ENCODE measurements at places on chromosomes 5 and 9.

DNA sequence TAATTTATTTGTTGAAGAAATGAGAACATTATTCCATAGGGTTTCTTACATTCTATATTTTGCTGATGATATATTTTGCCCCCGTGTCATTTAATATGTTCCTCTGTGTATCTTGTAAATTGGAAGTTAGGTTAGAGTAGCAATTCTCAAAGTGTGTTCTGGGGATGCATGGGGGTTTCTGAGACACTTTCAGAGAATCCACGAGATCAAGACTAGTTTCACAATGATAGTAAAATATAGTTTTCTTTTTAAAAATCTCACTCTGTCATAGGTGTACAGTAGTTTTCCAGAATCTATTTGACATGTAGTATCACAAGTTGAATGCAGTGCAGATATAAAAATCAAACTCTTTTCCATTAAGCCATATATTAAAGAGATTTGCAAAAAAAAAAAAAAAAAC lies 488.6 kb upstream of the SGCD start:
- no peak for DNase-seq

GRCh38 chr5:76601470-76601869 lies 21.7 kb downstream of the F2RL2 start:
- peak; percentile 26 for DNase-seq

- DNase-seq = no peak
Measured at GRCh38 chr5:136123236-136123768, 9.3 kb upstream of the SMAD5 start.

- DNase-seq = no peak
Measured at GRCh38 chr9:111854799-111855198, 41.8 kb upstream of the UGCG start.

- no peak for DNase-seq
Measured at GRCh38 chr5:14528115-14528514, 53.5 kb upstream of the OTULINL start.

DNA sequence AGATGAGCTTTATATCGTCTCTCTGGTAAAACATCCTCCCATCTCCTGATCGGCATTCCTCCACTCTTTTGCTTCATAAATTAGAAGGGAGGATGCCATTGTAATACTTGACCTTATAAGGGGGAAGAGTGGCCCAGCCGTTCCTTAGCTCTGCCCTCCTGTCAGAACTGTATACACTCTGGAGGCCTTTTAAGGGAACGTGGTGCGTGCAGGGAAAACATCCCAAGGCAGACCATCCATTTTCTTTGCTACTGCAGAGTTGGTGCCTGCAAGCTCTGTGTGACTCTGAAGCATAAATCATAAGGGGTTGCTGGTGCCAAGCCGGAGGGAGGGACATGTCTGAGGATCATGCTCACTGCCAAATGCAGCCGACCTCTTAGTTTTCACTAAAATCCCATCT lies 90.4 kb downstream of the PGM5 start:
- no peak for DNase-seq

DNA sequence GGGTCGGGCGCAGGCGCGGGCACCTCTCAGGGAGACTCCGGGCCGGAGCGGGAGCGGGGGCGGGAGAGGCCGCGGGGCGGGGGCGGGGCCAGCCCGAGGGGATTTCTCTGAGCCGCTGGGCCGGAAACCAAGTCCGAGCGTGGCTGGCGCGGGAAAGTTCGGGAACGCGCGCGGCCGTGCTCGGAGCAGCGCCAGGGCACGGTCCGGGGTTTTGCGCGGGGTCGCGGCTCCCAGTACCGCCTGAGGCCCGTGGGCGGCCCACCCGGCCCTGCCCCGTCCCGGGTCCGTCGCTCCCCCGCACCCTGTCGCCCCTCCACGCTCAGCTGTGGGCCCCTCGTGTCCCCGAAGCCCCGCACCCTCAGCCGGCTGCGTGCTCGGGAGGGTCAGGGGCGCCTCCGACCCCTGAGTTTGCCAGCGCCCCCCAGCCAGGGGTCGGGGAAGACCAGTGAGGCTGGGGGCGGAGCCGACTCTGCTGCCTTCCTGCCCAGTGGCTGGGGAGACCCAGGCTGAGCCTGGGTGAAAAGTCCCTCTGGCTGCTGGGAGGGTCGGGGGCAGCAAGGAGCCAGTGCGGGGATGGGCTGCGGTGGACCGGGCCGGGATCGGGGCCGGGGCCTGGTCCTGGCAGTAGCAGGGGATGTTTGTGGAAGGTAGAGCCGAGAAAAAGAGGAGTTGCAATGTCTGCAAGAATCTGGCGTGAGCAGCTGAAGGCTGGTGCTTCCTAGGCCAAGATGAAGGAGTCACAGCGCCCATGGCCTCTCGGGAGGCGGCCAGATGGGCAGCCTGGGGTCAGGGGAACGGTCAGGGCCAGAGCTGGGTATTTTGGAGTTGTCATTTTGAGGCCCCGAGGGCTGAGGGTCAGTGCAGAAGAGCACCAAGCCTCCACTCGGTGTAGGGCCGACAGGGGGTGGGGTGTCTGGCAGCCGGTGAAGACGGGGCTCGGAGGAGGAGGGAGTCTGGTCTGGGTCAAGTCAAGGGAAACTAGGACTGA lies 588 bp downstream of the TRAF2 start:
- DNase-seq = peak; percentile 1

DNA sequence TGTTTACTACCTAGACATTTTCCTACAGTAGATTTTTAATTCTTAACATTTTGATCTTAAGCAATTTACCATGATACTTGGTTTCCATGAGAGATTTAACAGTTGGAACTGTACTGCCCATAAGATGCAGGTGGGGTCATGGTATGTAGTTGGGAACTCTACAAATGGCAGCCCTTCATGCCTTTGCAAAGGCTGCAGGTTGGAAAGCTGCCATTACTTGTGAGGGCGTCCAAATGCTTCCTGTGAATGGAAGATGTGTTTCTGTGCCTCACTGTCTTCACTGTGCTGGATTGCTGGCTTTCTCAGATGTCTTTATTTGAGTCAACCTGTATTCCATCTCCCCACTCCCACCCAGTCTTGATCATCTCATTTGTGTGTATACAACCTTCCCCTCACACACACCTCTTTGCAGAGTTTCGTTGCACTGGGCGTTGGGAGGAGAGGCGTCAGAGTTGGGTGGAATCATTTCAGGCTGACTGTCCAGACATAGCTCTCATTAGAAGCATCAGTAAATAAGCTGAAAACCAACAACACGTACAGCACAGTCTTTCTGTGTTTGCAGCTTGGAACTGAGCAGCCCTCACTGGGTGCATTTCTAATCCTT lies 14.8 kb upstream of the ABL1 start:
- no peak for DNase-seq

DNA sequence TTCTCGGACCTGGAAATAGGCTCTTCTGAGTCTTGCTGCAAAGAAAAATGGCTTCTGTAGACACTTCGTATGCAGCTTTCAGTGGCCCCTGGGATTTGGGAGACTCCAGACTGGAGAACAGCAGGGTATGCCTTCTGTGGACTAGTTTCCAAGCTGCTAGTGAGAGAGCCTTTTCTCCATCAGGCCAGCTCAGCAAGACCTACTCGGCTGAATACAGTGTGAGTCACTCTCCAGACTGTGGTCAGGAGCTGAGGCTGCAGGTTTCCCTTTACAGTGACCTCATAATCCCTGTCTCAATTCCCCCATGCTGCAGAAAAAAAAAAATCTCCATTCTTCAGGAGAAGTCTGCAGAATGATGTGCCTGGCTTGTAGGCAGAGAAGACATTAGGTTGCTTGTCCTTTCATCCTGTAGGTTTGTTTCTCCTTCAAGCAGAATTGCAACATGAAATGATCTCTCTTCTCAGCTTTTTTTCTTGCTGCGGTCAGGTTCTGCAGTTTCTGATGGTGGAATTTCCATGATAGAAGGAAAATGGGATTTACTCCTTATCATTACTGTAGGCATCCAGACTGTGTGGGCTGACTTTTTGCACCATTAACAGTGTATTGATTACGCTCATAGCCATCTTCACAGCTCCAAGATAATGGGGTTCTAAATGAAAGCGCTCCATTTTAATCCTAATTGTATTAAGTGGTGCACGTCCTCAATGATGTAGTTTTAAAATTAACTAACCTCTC lies 78.3 kb upstream of the TNFSF8 start:
- no peak for DNase-seq

- no peak for DNase-seq
Measured at GRCh38 chr5:95471942-95472341, 80.8 kb downstream of the FAM81B start.

DNA sequence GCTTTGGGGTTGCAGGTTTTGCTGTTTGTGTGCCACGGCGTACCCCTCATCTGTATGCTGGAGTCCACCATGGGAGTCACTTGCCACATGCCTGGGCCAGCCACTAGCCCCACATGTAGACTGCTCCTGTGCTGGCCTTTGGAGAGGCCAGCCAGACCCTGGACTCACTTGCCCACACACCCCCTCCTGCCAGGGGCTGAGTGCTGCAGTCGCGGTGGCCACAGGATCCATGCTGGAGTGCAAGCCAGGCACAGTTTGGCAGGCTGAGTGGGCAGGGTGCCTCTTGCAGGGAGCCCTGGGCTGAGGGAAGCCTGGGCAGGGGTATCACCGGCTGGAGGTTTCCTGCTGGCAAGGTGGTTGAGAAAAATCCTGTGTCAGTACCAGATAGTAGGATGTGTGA lies 25.6 kb upstream of the GCNT1 start:
- no peak for DNase-seq

DNA sequence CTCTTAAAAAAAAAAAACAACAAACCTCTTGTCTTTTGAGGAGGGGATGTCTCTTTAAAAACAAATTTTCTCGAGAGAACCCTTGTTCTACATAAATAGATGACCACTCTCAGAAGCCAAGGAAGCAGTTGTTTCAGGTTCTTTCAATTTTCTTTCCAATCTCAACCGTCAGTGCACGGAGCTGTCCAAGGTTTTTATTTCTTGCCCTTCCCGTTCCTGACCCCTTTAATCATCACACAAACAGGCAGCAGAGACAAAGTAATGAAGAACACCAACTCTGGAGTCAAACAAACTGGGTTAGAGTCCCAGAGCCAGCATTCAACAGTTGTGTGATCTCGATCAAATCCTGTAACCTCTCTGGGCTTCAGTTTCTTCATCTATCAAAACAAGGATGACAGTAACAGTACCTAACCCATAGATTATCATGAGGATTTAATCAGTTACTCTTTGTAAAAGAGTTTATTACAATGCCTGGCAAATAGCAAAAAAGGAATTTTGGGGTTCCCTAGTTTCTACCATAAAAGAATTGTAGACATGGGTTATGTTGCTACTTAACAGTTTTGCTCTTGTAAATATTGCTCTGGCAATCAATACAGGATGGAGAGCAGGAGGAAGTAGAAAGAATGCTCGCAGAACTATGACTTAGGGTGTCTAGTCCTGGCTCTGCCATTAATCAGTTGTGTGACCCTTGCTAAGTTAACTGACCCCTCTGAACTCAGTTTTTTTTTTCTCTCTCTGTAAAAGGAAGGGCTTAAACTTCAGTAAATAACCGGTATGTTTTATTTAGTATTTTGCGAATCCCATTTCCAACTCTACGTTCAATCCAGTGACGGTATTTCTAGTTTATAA lies 1.0 kb upstream of the NIM1K start:
- no peak for DNase-seq

GRCh38 chr5:179766021-179766725 lies 27.6 kb upstream of the LTC4S start:
- no peak for DNase-seq

- DNase-seq = no peak
Measured at GRCh38 chr5:14225173-14225834, 82.2 kb downstream of the TRIO start.

DNA sequence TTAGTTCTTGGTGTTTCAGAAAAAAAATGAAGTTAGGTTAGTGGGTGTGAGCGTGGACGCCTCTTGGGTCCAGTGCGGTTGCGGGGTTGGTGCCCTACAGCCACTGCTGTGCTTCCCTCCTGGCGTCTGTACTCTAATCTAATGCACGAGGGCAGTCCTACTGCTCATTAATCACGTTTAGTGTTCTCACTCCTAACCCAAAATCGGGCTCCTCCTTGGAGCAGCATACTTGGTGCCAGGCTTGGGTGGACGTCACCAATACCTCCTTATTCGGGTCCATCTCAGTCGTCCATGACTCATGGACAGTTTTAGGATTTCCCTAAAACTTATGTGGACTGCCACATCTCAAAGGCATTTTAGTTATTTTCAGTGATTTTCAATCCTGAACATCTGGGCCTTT lies 41.6 kb downstream of the TRIO start:
- DNase-seq = no peak

DNA sequence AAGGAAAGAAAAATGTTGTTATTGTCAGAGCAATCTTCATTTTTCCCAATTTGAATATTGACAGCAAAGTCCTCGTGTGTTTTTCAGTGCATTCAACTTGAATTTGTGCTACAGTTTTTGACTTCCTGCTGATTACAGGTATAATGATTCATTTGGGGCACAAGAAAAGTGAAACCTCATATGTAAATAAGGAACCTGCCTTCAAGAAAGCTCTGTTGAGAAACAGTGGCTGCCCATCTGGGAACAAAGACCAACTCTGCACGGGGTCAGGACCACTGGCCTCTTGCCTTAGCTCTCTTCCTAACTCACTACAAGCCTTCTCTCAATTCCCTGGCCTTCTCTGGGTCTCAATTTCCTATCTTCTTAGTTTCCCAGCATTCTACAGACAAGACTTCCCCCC lies 21.0 kb downstream of the TIMD4 start:
- DNase-seq = no peak

GRCh38 chr9:107713470-107713869 lies 223.9 kb upstream of the KLF4 start:
- no peak for DNase-seq

DNA sequence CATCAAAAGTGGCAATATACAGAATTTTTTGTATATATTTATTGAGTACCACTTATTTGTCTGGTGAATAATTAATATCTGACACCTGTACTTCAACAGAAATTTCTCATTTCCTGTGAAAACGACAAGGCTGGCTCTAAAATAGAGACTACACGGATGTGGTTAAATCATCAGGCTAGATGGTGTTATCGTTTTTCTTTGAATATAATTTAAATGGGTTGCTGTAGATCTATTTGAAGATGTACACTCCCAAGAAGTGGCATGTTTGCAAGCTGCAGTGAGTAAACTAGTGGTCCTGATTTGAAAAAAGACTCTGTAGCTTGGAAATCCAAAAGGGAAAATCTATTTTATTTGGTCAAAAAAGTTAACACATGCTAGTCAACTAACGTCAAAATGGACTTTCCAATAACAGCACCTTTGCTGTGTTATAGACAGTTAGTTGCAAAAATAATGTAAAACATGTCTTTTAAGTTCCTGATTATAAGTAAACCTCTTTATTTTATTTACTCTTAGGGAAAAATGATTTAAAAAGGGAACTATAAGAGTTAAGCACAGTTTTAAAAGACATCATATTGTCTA lies 13.8 kb downstream of the ST8SIA4 start:
- DNase-seq = no peak

GRCh38 chr5:97162045-97162444 lies 19.6 kb upstream of the LIX1 start:
- DNase-seq = peak; percentile 23

- DNase-seq = no peak
Measured at GRCh38 chr9:70607926-70608325, 193.5 kb upstream of the KLF9 start.

- DNase-seq = no peak
Measured at GRCh38 chr5:110580625-110581024, 145.8 kb downstream of the TMEM232 start.

- DNase-seq = no peak
Measured at GRCh38 chr5:130166839-130167490, 262.7 kb downstream of the CHSY3 start.
